NCI-H526 treated with DMSO at 0.1 percent for 48 hours (cell line): ENCODE measurements at places on chromosomes 7 and 10.

GRCh38 chr10:118496525-118496924, 98.9 kb downstream of the PRLHR start:
- no peak for DNase-seq

DNA sequence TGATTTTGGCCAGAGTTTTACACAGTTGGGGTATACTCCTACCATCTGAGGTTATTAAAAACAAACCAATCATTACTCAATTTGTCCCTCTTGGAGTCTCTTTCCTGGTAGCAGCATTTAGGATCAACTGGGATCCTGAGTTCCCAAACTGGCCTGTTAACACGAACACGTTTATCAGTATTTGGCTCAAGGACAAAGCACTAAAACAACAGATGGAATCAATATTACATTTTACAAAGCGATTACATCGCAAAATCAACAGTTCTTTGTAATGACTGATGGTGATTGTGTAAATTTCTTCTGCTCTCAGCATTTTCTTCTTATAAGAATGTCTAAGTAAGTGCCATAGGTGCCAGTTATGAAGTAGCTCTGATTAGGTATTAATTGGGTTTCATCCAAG, 582.9 kb upstream of the ANKRD30A start:
- no peak for DNase-seq

DNA sequence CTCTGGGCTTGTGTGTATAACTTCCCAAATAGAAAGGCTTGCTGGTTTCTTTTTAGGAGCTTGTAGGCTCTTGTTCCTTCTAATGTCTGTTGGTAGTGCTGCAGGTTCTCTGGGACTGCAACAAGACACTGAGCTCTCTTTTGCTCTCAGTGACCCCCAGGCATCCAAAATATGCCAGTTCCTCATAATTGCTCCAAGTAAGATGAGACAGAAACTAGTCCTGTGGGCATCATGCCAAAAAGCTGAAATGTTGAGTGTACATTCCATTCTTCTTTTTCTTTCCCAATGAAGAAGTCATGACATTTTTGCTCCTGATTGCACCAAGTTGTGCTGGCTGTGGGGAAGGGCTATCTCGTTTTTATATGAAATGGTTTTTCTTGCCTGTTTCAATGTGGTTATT, 7.1 kb upstream of the BTBD16 start:
- DNase-seq, result no peak

DNA sequence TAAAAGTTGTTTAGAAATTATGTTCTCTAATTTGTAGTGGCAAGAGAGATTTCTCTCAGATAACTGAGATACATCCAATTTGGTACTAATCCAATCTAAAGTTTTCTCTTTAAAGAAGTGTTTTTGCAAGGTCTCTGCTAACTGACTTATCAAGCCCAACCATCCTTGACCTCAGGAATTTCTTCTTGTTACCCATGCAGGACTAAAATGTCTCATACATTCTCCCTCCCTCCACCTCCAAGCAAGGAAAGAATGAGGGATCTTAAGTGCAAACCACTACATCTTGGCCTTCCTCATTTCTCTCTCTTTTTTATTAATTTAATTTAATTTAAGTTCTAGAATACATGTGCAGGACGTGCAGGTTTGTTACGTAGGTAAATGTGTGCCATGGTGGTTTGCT, 12.8 kb downstream of the NRAP start:
- DNase-seq, result no peak

GRCh38 chr7:127251036-127251464, 1.7 kb downstream of the GRM8 start:
- DNase-seq, result no peak

GRCh38 chr10:33224251-33224965, 110.1 kb downstream of the NRP1 start:
- no peak for DNase-seq

DNA sequence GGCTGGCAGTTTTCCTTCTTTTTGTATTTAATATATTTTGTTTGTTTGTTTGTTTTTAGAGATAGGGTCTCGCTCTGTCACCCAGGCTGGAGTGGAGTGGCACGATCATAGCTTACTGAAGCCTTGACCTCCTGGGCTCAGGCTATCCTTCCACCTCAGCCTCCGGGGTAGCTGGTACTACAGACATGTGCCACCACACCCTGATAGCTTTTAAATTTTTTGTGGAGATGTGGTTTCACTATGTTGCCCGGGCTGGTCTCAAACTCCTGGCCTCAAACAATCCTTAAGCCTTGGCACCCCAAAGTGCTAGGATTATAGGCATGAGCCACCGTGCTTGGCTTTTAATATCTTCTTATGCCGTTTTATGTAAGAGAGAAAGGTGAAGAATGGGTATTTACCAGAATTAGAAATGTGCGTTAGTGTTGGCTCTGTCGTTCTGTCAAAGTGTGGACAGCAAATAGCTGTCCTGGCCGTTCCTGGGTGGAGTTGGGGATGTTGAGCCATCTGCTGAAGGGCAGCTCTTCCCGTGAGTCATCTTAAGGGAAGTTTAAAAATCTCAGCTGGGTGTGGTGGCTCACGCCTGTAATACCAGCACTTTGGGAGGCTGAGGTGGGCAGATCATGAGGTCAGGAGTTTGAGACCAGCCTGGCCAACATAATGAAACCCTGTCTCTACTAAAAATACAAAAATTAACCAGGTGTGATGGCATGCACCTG, 14.8 kb downstream of the OGDH start:
- DNase-seq, result no peak

GRCh38 chr10:110399106-110399964, 94.6 kb upstream of the SMNDC1 start:
- DNase-seq, result no peak

- DNase-seq, result peak; percentile 4
Observed at GRCh38 chr10:56135828-56136227, 225.2 kb downstream of the ZWINT start.

DNA sequence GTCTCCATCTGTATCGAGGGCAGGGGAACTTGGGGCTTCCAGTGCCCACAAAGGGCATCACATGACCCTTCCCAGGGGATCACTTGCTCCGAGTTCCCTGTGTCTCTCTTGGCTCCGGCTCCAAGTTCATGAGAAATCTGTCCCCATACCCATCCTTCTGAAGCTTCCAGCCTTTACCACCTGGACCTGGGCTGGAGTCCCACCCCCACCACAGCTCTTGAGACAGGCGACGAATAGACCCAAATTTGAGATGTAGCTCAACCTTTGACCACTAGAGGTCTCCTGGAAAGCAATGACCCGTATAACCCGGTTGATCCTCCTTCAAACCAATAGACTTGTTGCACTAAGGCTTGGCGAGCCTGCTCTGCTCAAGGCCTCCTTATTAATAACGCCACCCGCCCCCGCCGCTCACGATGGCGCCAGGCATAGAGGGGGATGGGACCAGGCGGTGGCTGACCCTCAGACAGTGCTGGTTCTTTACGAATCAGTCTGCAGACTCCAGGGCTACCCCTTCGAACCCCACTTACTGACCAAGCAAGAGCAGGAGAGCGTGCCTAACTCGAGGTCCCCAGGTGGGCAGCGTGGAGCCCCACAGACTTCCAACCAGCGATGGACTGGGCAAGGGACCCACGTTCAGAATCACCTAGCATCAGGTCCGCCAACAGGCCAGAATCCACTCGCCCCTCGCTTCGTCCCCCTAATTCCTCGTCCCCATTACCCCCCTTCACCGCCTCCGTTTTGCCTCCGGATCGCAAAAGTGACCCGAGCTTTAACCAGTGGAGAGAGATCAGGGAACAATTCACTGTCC, 4.4 kb upstream of the ARID5B start:
- no peak for DNase-seq

GRCh38 chr7:1114088-1114487, 26.2 kb downstream of the GPER1 start:
- no peak for DNase-seq

GRCh38 chr7:95723583-95724180, 48.7 kb upstream of the DYNC1I1 start:
- peak; percentile 73 for DNase-seq

GRCh38 chr7:88922944-88923343, 127.4 kb upstream of the TEX47 start:
- no peak for DNase-seq

- no peak for DNase-seq
Observed at GRCh38 chr10:125233726-125234125, 73.4 kb upstream of the CTBP2 start.

DNA sequence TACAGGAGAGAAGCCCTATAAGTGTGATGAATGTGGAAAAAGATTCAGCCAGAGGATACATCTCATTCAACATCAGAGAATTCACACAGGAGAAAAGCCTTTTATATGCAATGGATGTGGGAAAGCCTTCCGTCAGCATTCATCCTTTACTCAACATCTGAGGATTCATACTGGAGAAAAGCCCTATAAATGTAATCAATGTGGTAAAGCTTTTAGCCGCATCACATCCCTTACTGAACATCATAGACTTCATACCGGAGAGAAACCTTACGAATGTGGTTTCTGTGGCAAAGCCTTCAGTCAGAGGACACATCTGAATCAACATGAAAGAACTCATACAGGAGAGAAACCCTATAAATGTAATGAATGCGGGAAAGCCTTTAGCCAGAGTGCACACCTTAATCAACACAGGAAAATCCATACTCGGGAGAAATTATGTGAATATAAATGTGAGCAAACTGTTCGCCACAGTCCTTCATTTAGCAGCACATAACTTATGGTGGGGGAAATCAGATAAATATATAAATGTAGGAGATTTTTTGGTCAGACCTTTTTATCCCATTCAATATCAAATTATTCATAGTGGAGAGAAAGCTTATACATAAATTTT, 12.1 kb upstream of the MRPS17 start:
- no peak for DNase-seq

DNA sequence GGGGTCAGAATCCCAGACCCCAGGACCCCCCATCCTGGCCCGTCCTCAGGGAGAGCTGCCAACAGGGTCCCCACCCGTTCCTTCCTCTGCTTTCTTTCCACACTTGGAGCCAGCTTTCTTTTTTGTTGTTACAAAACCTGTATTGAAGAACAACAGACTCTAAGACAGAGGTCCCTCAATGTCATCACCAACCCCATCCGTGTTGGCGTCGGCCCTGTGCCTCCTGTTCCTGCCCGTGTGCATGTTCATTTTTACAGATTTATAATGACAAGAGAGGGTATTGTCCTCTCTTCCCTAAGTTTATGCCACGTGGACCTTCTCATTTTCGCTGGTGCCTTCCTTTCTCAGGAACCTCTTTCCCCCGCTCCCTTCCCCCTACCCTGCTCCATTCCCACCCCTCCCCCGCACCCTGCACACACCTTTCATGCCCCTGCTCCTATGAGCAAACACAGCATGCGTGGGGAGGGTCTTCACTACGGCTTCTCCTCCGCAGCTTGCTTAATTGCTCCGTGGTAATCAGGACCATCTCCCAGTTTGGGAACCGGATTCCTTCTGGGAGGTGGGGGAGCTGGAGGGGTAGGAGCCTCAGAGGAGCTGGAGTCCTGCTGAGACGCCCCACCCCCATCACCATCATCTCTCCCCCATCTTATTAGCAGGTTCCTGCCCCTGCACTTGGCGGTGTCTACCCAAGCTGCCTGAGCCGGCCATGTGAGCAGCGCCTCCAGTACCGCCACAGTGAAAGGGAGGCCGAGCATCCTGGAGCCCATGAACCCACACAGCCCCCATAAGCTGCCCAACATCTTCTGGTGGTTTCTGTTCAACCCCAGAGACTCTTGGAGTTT, 88.0 kb upstream of the INSIG1 start:
- DNase-seq, result no peak

DNA sequence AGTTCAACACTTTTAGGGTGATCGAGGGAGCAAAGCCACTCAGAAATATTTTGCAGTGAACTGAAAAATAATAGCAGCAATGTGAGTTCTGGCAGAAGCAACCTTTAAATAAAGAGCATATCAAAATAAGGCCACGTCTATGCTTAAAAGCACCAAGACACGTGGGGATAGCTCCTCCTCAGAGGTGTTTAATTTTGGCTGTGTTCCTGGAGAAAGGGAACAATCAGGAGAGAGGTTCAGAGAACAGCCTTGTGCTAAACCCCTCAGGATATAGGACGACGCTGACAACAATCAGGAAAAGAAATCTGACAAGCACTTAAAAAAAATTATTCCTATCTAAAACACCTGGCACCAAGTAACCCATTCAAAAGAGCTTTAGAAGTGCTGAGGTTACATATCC, 471.9 kb upstream of the CELF2 start:
- DNase-seq, result no peak

- DNase-seq, result no peak
Observed at GRCh38 chr7:98833022-98833421, 36.8 kb downstream of the TMEM130 start.
